ENCODE measurements at places on chromosomes 11 and 22.

GRCh38 chr11:34380696-34381095 is 22.9 kb upstream of the ABTB2 start:
- no peak for DNase-seq

DNA sequence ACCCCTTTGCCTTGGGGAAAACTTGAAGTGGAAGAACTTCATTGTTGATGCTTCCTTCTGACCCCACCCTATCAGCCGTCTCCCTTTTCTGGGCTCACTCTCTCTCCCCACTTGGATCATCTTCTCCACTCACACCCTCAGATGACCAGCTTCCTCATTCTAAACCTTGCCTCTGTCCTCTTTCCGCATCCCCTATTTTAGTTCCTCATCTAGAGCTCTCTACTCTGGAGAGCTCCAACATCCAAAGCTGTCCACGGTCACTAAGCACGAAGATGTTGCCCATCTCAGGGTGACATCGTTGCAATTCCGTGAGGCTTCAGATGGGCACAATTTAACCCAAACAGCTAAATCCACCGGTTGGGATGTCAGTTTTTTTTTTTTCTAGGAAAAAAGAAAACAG is 31.6 kb upstream of the ME3 start:
- DNase-seq = no peak

DNA sequence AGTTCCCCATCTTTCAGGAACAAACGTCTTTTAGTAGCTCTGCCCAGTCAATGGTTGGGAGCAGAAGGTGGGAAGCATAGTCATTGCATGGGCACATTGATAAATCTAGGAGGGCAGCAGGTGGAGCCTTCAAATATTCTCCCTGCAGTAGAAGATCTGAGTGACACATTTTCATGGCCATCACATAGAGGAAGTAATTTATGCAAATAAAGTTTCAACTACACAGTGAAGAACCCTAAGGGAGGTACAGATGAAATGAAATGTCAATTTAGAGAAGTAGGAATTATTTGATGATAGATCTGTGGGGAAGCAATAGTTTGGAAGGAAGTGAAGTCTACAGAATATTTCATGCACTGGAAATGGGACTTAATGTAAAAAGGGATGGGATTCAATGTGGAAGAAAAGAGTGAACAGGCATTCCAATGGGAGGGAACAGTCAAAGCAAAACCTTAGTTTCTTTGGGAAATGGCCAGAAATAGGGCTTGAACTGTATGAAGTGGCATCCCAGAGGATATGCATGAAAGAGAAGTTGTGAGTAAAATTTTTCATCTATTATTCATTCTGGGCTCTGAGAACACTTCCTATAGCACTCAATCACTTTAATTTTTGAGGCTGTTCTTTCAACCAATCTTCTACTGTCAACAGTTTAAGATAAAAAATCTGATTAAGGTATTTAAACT is 256.2 kb upstream of the LUZP2 start:
- no peak for DNase-seq

DNA sequence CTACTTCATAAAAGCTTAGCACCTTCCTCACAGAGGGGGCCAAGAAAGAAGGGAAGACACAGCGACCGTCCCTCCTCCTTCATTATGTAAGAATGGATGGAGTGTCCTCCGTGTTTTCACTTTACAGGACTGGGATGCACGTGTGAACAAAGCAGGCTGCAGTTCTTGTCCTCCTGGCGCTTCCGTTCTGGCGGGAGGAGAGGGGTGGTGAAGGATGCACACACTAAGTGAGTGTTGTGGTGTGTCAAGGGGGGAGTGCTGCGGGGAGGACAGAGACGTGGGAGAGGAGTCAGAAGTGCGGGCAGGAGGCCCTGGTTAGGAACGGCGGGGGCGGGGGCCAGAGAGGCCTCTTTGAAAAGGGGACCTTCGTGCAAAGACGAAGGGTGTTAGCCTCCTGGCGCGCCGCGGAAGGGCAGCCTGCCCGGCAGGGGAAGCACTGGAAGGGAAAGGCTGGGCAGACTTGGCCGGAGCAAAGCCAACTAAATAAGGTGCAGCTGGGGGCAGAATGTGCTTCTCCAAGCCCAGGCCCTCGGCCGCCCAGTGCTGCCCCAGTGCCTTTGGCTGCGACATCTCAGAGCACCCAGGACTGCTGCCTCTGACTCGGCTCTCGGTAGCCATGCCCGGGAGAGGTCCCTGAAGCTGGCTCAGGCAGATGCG is 27.0 kb upstream of the IGSF9B start:
- no peak for DNase-seq

- DNase-seq = no peak
Observed at GRCh38 chr11:114384487-114384886, 15.8 kb downstream of the C11orf71 start.

DNA sequence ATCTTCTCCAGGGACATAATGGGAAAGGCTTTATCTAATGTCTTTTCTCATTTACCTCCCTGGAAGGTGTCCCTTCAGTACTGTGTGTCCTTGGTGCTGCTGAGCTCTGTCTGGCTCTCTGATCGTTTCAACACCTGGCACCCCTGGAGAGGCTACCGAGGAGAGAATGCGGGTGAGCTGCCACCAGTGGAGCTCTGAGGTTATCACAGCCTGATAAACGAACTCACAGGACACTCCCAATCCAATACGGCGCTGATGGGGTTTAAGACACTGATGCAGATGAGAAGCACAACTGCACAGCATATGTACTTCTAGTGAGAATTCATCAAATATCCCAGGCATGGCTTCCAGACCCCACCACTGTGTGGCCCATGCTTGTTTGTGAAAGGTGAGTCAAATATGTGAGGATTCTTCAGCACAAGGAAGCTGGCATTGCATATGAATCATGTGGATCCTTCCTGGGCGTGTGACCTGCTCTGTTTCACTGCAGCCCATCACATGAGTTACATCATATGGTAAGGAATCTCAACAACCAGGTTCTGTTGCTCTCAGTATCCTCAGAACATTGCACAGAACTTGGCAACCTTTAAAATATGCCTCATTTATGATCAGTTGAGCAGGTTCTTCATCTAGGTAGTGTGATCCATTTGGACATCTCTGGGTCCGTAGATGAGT is 34.8 kb upstream of the VWA5A start:
- no peak for DNase-seq

- peak; percentile 75 for DNase-seq
Observed at GRCh38 chr11:99020352-99021225, at the start of gene CNTN5. TSS of gene CNTN5 (plus strand) at chr11:99020949.

GRCh38 chr11:134270250-134270714 is 5.9 kb upstream of the GLB1L3 start:
- no peak for DNase-seq

GRCh38 chr11:118621071-118621783 is 13.8 kb downstream of the PHLDB1 start:
- DNase-seq = peak; percentile 91

- DNase-seq = peak; percentile 94
Observed at GRCh38 chr22:17158568-17159503, at the start of gene HDHD5. TSS of gene HDHD5 (minus strand) at chr22:17159277. CDS start at chr22:17159251, 26 bp downstream.

- DNase-seq = no peak
Observed at GRCh38 chr11:119403021-119403420, 20.0 kb downstream of the THY1 start.

GRCh38 chr11:118569670-118570069 is 2.5 kb upstream of the ARCN1 start:
- no peak for DNase-seq

GRCh38 chr22:29901354-29901753 is 18.4 kb downstream of the MTMR3 start:
- no peak for DNase-seq

- DNase-seq = no peak
Observed at GRCh38 chr11:114197799-114198500, 98.2 kb upstream of the NNMT start.

- DNase-seq = no peak
Observed at GRCh38 chr22:31954535-31955523, 10.5 kb downstream of the YWHAH start.

GRCh38 chr22:35611891-35612576 is 5.1 kb downstream of the MB start:
- DNase-seq = no peak

- no peak for DNase-seq
Observed at GRCh38 chr11:106848526-106848925, 169.8 kb downstream of the GUCY1A2 start.

DNA sequence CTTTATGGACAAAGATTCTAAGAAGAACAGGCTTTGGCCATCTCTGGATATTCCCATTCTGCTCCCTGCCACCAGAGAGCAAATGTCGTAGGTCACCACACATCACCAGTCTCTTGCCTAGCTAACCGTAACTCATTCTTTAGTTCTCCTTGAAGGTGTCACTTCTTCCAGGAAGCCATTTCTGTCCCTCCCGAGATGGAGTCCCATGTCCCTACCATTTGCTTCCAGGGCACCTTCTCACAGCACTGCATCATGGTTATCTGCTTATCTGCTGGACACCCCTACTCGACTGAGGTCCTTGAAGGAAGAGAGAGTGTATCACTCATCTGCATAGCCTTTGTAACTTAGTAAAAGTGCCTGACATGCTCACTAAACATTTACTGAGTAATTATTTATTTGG is 47.6 kb downstream of the FAM83F start:
- no peak for DNase-seq

DNA sequence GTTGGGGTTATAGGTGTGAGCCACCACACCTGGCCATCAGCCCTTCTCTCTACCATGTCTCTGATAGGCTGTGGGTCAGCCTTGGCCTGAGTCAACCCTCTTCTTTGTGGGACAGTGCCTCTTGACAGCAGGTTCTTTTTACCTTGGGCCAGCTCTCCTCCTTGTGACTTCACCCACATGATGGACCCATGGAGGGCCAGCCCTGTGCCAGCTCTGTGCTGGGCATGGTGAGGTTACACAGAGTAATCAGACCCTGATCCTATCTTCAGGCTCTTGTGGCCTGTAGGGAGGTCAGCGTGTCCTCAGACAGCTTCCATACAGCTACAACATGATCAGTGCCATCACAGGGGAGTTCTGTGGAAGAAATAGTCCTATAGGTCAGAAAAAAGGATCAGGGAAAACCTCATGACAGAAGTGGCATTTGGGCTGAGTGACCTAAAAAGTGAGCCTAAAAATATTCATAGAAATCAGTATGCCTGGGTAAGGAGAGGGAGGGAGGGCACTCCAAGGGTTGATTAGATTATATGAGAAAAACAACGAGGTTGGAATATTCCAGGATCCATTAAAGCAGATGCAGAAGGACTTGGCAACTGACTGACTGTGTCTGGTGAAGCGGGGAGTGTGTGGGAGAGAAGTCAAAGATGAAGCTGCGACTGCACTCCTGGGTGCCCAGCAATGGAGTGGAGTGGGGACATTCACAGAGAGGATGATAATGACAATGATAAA is 17.1 kb downstream of the OTOG start:
- DNase-seq = no peak

GRCh38 chr11:75450826-75451821 is 18.1 kb upstream of the KLHL35 start:
- DNase-seq = peak; percentile 71

DNA sequence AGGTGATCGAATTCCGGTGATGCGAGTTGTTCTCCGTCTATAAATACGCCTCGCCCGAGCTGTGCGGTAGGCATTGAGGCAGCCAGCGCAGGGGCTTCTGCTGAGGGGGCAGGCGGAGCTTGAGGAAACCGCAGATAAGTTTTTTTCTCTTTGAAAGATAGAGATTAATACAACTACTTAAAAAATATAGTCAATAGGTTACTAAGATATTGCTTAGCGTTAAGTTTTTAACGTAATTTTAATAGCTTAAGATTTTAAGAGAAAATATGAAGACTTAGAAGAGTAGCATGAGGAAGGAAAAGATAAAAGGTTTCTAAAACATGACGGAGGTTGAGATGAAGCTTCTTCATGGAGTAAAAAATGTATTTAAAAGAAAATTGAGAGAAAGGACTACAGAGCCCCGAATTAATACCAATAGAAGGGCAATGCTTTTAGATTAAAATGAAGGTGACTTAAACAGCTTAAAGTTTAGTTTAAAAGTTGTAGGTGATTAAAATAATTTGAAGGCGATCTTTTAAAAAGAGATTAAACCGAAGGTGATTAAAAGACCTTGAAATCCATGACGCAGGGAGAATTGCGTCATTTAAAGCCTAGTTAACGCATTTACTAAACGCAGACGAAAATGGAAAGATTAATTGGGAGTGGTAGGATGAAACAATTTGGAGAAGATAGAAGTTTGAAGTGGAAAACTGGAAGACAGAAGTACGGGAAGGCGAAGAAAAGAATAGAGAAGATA is at the start of gene MALAT1:
MALAT1 (plus strand) TSS at position 69 of the 736 bp plus-strand sequence.
- peak; percentile 93 for DNase-seq

DNA sequence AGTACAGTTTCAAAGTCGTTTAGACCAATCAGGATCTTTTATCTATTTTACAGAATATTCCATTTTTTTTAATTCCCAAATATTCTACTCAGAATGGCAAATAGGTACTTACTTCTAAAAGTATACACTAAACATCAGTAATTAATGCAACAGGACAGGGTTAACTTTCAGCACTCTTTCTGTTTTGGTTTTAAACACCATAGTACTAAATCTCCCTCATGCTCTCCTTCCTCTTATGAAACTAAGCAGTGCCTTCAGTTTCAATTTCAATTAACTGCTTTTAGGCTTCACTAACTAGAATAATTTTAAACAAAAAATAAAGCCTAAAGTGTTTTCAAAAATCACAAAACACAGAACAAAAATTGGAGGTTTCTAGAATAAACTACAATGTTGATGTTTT is 57.9 kb downstream of the NOX4 start:
- no peak for DNase-seq

- no peak for DNase-seq
Observed at GRCh38 chr11:108819957-108820356, 155.1 kb downstream of the DDX10 start.

DNA sequence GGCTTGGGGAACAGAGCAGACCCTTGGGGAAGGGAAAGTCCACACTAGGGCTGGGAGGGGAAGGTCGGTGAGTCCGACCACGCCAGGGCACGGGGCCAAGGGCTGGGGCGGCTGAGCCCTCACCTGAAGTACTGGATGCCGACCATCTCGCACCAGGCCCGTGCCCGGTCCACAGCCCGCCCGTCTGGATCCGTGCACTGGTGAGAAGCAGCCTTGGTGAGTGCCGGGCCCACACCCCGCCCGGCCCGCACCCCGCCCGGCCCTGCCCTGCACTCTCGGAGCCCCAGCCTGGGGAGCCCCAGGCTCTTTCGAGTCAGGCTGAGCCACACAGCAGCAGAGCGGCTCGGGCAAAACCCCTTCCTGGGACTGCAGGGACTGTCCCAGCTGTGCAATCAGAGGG is 1.9 kb upstream of the BAIAP2L2 start:
- no peak for DNase-seq

Data from glutamatergic neuron (in vitro differentiated cells).